Stimulated activated CD4-positive, alpha-beta T cell treated with anti-CD3 and anti-CD28 coated beads, TNF-alpha, amount 100 ng/mL, for 4 hours (primary cell): ENCODE measurements at places on chromosomes 6 and 20.
A peak's percentile ranks its signal among the peaks of the same experiment; 100 is the strongest.

DNA sequence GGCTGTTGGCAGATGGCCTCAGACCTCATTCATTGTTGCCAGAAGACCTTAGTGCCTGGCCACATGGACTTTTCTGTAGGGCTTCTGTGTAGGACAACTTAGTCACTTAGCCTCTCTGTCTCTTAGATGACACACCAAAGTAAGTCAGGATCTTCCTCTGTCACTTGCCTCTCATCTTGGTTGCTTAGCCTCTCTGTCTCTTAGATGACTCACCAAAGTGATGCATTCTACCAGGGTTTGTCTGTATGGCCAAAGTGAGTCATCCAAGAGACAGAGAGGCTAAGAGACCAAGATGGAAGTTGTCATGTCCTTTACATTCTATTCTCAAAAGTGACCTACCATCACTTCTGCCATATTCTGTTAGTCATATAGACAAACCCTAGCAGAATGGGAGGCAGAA, 255.9 kb upstream of the DEFB112 start:
- DNase-seq, result no peak

DNA sequence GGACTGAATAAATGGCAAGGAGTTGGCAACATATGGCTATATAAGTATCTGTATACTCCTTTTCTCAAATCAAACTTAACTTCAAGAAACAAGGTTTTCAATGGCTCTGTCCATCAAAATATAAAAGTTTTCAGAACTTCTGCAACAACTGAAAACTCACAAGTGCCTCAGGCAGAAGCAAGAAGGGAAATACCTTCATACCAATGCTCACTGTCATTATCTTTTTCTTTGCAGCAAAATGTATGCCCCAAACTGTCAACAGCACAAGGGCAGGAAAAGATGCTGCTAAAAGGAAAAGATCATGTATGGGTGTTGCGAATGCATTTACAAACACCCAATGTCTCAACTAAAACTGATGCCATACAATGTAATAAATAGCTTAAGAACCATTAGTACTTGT, 45.9 kb downstream of the PTPRK start:
- DNase-seq, result no peak

GRCh38 chr6:116390581-116390980, 19.8 kb downstream of the DSE start:
- DNase-seq, result no peak

DNA sequence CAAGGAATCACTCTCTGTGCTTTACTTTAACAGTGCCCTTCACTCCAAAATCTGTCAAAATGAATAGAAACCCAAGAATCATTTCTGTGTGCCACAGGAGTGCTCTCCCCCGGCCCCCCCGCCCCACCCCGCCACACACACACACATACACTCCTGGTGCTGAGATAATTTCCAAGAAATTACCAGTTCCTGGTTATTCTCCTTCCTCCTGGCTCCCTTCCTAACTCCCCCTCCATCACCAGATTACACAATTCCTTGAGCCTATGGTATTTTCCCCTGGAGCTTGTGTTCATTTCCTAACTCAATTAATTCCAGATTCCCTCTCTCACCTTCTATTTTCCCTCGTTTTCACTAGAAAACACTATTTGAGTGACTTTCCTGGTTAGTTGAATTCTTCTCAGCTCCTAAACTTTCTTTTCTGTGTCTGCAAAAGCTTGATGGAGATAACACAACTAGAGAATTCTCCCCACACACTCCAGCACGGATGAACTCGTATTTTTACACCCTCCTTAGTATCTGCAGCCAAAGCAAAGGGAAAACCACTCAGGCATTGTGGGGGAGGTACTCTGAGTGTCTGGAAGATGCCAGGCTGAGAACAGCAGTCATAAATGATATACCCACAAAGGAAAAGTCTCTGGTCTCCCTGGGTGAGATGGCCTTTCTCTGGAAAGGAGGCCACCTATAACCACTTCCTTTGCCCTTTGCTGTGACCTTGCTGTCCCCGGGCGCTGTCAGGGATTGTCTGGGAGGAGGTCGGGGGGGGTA, 1.9 kb upstream of the SLC24A3 start:
- DNase-seq, result no peak

DNA sequence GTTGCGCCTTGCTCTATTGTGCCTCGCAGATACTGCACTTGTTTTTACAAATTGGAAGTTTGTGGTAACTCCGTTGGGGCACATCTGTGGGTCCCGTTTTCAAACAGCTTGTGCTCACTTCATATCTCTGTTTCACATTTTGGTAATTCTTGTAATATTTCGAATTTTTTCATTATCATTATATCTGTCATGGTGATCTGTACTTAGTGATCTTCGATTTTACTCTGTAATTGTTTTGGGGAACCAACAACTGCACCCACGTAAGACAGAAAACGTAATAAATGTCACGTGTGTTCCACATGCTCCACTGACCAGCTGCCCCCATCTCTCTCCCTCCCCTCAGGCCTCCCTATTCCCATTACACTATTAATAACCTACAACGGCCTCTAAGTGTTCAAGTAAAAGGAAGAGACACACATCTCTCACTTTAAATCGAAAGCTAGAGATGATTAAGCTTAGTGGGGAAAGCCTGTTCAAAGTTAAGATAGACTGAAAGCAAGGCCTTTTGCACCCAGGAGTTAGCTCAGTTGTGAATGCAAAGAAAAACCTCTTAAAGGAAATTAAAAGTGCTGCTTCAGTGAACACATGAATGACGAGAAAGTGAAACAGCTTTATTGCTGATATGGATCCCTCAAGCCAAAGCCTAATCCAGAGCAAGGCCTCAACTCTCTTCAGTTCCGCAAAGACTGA, 26.9 kb downstream of the TTLL2 start:
- no peak for DNase-seq

DNA sequence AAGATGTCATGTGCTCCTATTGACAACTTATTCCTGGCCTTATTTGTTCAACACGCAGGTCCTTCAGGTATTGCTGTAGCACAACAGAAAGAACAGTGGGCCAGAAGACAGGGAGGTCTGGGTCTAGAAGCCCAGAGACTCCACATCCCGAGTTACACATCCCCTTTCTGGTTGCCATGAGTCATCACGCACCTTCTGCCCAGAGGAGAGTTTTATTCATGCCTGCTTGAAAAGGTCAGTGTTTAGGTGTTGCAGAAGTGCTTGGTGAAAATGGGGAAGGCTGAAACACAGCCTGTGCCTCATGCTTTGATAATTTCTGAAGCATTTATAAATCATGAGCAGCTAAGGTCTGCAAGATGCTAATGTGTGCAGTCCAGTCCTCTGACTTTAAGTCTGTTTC, 256.4 kb downstream of the GMPR start:
- DNase-seq, result no peak

- DNase-seq, result no peak
Observed at GRCh38 chr6:75758061-75758460, 9.0 kb downstream of the MYO6 start.

DNA sequence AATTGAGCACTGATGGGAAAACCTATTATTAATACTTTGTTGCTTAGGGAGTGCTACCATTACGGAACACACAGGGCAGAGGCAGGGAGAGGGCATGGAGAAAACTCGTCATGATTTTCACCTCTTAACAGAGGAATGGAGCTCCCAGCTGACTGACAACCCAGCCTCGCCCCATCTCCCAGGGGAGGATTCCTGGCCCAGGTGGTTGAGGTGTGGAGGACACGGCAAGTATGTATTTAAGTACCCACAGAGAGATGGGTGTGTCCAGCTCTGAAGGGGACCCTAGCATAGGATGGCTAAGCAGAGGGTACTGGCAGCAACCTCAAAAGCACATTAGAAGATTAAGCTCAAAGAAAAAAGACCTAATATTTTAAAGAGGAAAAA, 261.9 kb upstream of the MOCS1 start:
- no peak for DNase-seq

- no peak for DNase-seq
Observed at GRCh38 chr20:42018979-42019378, 400.8 kb upstream of the CHD6 start.

- peak; percentile 76 for DNase-seq
Observed at GRCh38 chr20:50957798-50958614, at the start of gene DPM1. DPM1 (minus strand) TSS chr20:50958532; CDS start chr20:50958523, 9 bp downstream.

DNA sequence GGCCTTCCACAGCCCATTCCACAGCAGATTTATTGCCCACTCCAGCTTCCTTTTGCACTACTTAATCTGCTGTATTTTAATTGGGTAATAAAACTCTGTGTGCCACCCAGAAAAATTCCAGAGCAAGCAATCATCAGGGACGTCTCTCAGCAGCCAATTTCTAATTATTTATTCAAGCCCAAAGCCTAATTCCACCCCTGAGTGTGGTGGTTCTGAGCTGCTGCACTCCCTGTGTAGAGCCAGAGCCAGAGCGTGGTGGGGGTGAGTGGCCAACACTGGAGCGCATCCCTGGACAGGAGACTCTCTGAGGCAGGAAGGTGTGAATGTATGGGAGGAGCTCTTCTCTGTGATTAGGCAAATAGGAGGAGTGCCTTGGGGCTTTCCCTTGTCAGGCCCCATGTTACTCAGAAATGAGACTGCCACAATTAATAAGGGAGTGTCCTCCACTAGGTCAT, 66.1 kb downstream of the CD24 start:
- no peak for DNase-seq

DNA sequence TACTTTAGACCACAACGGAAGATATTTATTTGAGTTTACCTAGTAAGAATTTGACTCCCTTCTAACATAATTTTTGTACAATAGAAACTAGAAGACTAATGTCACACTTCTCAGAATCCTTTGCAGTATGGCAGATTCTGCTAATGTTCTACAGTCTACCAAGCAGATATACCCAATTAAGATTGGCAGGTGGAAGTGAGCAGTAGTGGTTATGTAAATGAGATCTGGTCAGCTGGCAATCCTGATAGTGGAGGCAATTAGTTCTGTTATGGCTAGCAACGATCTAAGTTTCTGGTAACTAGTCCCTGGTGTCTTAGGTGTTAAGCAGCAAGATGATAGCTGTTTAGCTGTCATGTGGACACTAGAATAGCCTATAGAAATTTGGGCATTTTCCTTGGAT, 101.0 kb downstream of the CENPW start:
- DNase-seq, result no peak

DNA sequence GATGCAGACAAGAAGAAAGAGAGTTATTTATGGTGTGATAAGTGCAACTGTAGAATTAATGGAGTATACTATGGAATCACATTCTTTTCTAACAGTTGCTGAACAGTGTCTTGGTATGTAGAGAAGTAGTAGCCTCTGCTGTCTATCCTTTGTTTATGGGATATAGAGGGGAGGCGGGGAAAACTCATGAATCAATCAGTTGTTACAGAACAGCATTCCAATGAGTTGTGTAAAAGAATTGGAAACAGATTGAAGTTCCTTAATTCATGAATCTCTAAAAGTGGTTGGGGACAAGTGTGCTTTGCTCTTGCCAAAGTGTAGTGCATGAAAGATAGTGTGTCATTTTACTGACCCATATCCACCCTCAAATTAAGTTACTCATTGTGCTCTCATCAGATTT, 77.7 kb downstream of the FLRT3 start:
- no peak for DNase-seq

GRCh38 chr20:63055575-63056235, 48.9 kb upstream of the BHLHE23 start:
- DNase-seq, result no peak

DNA sequence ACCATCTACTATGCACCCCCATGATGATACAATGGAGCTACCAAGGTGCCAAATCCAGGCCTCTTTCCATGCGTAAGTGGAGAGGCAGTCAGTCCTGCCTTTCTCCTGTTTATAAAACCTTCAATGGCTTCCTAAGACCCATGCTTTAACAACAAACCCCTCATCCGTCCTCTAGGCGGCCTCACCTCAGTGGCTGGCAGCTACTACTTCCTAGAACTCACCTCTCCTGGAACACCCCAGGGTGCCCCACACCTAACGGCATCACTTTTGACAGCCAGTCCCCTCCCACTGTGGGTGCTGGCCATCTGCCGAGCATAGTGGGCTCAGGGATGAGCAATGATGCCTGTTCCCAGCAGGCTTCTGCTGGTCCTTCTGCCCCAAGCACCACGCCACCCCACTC, 80.0 kb upstream of the TAB2 start:
- DNase-seq, result no peak

DNA sequence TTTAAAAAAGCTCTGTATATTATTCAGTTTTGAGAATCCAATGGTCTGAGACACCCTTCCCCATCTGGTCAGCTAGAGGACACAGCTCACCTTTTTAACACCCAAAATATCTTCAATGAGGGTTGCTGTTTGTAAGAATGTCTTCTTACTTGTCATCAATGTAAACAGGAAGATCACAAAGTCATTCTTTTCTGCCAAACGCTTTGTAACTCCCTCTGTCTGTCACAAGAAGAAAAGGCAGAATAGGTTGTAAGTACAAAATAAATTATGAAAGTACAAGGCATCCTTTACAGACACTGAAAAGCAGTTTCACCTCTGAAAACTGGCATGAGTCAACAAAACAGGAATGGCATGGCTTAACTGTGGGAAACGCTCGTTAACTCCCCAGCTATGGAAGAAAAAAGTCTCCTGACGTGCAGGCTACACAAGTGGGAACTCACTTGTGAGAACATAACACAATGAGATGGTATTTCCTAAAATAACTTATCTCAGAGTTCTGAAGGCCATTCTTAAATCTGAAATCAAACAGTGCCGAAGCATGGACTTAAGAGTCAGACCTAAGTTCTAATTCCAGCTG, 42.7 kb downstream of the TRPC4AP start:
- no peak for DNase-seq

DNA sequence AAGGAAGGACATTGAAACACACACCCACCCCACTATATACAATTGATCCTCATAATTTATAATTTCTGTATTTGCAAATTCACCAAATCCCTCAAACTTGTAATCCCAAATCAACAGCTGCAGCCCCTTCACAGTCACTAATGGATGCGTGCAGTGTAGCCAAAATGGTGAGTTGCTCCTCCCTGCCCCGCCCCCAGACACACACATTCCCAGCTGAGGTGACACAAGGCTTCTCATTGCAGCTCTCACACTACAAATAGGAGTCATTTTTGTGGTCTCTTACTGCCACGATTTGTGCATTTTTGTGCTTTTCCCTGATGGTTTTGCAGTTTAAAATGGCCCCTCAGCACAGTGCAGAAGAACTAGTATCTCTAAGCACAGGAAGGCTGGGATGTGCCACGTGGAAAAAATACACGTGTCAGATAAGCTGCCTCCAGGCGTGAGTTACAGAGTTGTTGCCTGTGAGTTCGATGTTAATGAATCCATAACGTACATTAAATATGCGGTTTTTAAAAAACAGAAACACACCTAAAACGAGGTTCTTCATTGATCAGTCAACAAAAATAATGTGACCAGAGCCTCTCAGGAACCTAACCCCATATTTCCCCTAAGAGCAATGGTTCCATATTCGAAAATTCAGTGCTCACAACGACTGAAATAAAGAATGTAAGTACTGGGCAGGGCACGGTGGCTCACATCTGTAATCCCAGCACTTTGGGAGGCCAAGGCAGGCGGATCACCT, 8.2 kb downstream of the ATP9A start:
- DNase-seq, result no peak

- DNase-seq, result no peak
Observed at GRCh38 chr6:84522135-84522549, 242.3 kb downstream of the TBX18 start.
